NCI-H1436 (cell line): ENCODE measurements at places on chromosomes 2 and 18.

DNA sequence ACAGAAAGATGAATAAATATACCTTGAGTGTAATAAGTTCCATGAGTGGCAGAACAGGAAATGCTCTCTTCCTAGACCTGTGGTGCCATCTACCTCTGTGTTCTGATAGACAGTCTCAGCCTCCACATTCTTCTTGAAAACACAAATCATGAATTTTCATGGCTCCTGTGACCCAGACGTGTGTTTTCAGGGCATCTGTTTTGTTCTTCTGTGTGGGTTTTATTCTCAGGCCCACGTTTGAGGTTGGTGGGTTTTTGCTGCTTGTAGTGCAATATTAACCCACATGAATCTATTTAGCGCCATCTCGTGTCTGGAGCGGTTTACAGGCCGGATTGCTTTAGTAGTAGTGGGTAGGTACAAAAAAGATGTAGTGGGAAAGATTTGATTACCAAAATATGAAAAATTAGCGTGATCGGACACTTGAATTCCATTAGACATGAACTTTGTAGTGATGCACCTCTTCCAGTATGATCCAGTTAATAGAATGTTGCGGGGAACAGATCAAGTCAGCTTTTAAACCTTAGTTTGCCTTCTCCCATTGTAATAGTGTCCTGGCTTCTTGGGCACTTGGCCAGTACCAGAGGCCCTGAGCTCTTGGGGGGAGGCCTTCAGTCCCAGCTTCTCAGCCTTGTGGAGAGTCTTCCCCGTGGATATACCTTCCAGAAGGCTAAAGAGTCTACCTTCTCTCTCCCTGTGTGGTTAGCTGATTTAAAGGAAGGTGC, 256.5 kb downstream of the TPGS2 start:
- DNase-seq: peak; percentile 40

GRCh38 chr2:40178171-40178778, 273.6 kb downstream of the SLC8A1 start:
- DNase-seq: no peak

DNA sequence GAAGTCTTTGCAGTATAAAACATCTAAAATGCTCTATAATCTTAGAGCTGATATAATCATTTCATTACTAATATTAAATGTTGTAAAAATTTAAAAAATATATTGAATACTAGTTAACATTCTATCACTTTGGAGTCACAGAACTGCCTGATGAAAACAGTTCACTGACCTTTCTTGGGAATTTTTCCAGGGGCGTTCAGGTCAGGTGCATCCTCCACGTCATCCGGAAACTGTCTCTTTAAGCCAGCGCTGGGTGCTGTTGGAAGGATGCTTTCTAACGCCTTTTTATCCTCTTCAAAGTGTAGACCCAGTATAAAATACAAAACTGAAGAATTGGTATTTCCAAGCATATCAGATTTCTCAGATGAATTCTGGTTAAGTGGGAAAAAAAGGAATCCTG, 22.8 kb downstream of the LONRF2 start:
- no peak for DNase-seq

DNA sequence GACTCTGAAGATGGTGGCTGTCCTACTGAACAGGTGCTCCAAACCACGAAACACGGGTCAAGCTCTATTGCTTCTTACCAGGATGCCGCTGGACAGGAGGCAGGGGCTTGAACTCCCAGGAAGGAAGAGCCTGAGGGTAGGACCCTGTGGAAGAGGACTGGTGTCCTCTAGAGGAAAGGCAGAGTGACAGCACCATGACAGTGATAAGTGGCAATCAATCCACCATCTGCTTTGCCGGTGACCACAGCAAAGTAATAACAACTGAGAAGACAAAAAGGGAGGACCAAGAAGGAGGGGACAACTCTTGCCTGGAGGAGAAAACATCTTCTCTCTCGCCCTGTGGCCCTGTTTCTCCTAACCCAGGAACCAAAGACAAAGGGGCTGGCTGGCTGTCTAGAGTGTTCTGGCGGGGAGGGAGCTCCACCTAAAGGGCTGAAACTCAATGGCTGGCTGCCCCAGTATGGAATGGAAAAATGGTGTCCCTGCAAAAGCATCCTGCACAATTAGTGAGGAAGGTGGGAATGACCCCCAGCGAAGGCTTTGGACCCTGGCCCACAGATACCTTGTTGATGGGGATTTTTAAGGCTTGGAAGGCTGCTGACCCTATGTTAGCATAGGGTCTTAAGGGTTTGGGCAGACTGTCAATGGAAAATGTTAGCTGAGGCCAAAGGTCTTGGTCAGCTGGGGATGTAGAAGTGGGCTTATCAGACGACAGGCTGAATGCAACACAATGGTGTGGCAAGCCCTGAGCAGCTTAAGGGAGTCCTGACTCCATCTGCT, 35.4 kb downstream of the PROC start:
- DNase-seq: no peak

DNA sequence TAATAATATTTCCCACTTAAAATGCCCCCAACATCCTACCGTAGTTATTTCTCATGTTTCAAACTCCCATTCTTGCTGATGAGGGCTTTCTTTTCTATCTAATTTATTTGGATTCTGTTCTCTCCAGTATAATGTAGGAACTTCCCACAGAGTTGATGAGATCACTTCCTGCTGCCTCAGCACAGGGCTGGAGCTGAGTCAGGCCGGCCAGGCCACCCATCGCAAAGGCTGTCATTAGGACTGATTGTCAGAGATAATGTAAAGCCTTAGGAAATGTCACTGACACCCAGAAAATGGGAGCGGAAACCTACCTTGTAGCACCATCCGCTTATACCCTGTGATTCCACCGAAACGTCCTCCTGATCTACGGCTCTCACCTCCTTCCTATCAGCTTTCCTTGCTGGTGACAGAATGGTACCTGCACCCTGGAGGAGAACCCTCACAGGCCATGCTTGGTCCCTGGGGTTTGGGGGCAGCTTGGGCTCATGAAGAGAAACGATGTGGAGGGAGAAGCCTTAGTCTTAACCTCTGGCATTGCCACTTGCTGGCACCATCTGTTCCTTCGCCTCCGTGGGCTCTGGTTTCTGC, 672.8 kb upstream of the ID2 start:
- no peak for DNase-seq

GRCh38 chr2:239296020-239296932, 104.5 kb downstream of the HDAC4 start:
- DNase-seq: no peak
